Glutamatergic neuron (in vitro differentiated cells): ENCODE measurements at places on chromosomes 11 and 22. TPM values are rescaled to one million over a fixed set of nuclear protein-coding genes. Genes with fewer than 3 reads are reported as not detected.

OR5B21 gene
- not detected for total RNA-seq

OR10A2 gene
- total RNA-seq, result not detected

ASPHD2 gene
- total RNA-seq, result 19.0 TPM

OR8H2 gene
- not detected for total RNA-seq

BLID gene
- total RNA-seq, result not detected

APOA5 gene
- total RNA-seq, result not detected

ANO5 gene
- total RNA-seq, result 5.4 TPM

FJX1 gene
- total RNA-seq, result 74.3 TPM

GRCh38 chr11:118132385-118133151 is 20.1 kb downstream of the SCN4B start:
- H3K36me3 ChIP-seq, result no peaks in the 10 kb centered on the region
- peaks cover 5% of the 10 kb centered on the region for H3K4me1 ChIP-seq
- DNase-seq, result no peak
- no peaks in the 10 kb centered on the region for H3K27me3 ChIP-seq
- no peak overlapping the region for H3K27ac ChIP-seq

GRCh38 chr22:50313600-50313999 is 6.2 kb upstream of the PLXNB2 start:
- H3K27me3 ChIP-seq, result peaks cover 8% of the 10 kb centered on the region
- no peak overlapping the region for H3K4me3 ChIP-seq
- peak; percentile 19 for DNase-seq
- no peak overlapping the region for H3K27ac ChIP-seq

DNA sequence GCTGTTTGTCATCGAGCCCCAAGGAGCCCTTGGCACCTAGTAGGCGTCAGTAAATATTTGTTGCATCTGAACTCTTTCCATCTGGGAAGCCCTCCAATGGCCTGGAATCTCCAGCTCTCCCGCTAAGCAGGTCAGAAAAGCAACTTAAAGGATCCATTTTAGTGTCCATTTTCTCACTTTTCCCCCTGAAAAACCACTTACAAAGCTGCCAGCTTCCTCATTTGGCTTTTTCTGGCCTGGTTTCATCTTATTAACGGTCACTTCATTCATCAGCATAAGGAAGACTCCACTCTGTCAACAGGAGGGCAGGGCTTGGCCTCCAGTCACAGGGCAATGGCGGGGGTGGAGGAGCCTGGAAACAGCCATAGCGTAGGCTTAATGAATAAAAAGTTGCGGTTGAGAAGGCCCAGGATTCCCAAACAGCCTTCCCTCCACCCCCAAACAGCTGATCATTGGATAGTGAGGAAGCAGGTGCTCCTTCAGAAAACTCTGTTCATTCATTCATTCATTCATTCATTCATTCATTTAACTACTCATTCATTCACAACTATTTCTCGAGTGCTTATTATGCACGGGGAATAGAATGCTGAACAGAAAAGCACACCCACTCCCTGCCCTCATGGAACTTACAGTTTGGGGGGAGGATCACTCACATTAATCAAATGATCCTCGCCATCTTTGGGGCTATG is 104.5 kb upstream of the RCN1 start:
- no peak for DNase-seq
- peaks cover 9% of the 10 kb centered on the region for H3K27me3 ChIP-seq
- peak overlapping the region; percentile 82 for H3K27ac ChIP-seq
- no peak overlapping the region for H3K4me3 ChIP-seq
- H3K4me1 ChIP-seq, result peaks cover 28% of the 10 kb centered on the region
- H3K36me3 ChIP-seq, result no peaks in the 10 kb centered on the region

- no peaks in the 10 kb centered on the region for H3K27me3 ChIP-seq
- no peaks in the 10 kb centered on the region for H3K4me1 ChIP-seq
- DNase-seq, result no peak
- no peak overlapping the region for H3K27ac ChIP-seq
Observed at GRCh38 chr11:13317293-13318080, 39.9 kb downstream of the BMAL1 start.

DNA sequence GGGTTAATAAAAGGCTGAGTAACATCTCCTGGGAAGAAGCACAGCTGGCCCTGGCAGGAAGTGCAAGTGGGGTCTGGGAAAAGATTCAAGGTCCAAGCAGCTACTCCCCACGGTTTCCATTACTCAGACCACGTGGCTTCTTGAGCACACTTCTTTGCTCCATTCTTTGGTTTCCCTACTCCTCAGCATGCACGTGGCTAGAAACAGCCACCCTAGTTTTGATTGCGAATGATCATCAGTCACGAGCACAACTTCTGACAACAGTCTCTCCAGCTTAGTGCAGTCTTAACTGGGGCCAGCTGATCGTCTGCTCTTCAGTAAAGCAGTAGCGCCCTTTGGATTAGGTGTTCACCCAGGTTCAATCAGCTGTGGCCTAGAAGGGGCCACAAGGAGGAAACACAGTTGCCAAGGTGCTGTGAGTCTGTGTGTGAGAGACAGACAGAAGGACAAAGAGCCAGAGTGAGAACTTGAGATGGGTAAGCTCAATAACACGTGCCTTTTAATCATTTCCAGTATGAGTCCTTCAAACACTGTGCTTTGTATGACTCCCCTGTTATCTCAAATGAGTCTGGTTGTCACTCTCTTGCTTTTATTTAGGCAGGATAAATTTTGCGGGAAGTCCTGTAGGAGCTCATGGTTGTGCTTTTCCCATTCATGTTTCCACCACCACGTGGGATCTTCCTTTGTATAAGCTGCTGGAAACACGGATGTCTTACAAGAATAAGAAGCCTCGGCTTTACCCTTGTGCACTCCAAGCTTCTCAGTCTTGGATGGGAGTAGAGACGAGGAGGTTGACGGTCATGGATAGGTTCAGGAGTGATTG is 901 bp upstream of the PARVA start:
- H3K36me3 ChIP-seq, result no peaks in the 10 kb centered on the region
- peaks cover 14% of the 10 kb centered on the region for H3K4me1 ChIP-seq
- H3K27me3 ChIP-seq, result peaks cover 4% of the 10 kb centered on the region
- H3K27ac ChIP-seq, result no peak overlapping the region
- no peak for DNase-seq

- no peak overlapping the region for H3K27ac ChIP-seq
- no peak for DNase-seq
- no peak overlapping the region for H3K4me3 ChIP-seq
- H3K27me3 ChIP-seq, result no peaks in the 10 kb centered on the region
- H3K4me1 ChIP-seq, result no peaks in the 10 kb centered on the region
Observed at GRCh38 chr11:25615841-25616240, 716.1 kb upstream of the ANO3 start.

- H3K36me3 ChIP-seq, result no peaks in the 10 kb centered on the region
- H3K4me1 ChIP-seq, result no peaks in the 10 kb centered on the region
- peaks cover 11% of the 10 kb centered on the region for H3K27me3 ChIP-seq
Observed at GRCh38 chr11:68455485-68455884, 5.1 kb upstream of the PPP6R3 start.

DNA sequence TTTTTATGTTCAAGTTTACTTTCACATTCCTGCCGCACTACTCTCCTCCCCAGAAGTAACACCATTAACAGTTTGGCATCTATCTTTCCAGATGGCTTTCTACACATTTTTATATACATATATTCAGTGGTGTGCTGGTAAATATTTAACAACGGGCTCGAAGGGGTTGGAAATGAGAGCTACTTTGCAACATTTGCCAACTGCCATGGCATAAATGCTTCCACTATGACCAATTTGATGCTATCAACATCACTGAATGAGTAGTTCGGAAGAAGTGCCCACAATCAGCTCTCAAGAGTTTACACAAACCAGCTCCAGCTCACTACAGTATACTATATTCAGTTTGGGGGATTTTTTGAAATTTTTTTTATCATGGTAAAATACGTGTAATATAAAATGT is 55.2 kb downstream of the RELT start:
- no peaks in the 10 kb centered on the region for H3K36me3 ChIP-seq
- H3K4me3 ChIP-seq, result no peak overlapping the region
- H3K27me3 ChIP-seq, result peaks cover 6% of the 10 kb centered on the region
- DNase-seq, result no peak

GRCh38 chr11:33067294-33067693 is 27.9 kb downstream of the TCP11L1 start:
- no peaks in the 10 kb centered on the region for H3K36me3 ChIP-seq
- no peak overlapping the region for H3K4me3 ChIP-seq
- peaks cover 12% of the 10 kb centered on the region for H3K4me1 ChIP-seq
- no peak overlapping the region for H3K27ac ChIP-seq

DNA sequence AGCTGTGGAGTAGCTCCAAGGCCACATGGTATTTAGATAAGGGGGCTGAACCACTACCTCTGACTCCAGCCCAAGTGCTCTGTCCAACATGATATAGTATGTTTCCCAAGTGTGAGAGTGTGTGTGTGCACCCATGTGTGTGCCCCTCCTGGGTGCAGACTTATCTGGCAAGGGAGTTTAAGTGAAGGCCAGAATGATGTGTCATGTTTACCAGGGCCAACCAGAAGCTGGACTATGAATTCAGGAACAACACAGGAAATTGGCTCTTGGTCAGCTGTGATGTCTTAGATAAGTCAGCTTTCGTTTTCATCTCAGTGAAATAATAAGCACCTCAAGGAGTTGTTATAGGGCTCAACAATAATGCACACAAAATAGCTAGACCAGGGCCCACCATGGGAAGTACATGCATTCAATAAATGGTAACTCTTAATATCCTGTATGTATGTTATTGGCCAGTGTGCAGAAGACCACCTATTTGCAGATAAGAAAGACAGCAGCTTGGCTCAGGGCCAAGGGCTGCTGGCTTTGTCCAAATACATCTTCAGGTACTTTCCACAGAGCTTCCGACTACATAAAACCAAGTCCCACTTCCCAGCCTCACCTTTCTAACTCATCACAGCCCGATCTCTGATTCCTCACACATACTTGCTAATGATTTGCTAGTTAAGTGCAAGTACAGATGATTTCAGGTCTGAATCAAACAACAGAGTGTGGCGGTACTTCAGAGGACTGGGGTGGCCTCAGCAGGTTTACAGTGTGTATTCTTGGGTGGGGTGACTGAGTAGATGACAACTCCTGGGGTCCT is 120.9 kb downstream of the ME3 start:
- H3K27me3 ChIP-seq, result peaks cover 6% of the 10 kb centered on the region
- no peaks in the 10 kb centered on the region for H3K36me3 ChIP-seq
- DNase-seq, result no peak

- peaks cover 40% of the 10 kb centered on the region for H3K4me1 ChIP-seq
- DNase-seq, result no peak
- peaks cover 8% of the 10 kb centered on the region for H3K27me3 ChIP-seq
- H3K4me3 ChIP-seq, result no peak overlapping the region
- peaks cover 19% of the 10 kb centered on the region for H3K36me3 ChIP-seq
- H3K27ac ChIP-seq, result no peak overlapping the region
Observed at GRCh38 chr11:36053281-36053680, 109.4 kb downstream of the LDLRAD3 start.

DNA sequence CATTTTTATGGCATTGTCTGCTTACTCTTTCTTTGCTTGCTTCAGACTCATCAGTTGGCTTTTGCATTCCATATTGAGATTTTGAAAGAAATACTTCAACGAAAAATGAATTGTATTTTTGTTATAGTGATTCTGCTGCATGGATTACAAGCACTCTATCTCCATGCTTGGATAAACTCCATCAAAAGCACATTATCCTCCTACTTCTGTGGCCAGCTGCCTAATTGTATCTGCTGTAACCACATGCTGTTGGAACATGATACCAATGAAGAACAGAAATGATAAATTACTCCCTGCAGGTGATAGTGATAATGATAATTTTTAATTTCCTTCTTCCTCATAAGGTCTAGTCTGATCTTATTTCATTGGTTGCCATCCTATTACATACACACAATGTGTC is 100.8 kb downstream of the PRMT3 start:
- no peak for DNase-seq
- peaks cover 3% of the 10 kb centered on the region for H3K27me3 ChIP-seq
- peak overlapping the region; percentile 44 for H3K27ac ChIP-seq
- peaks cover 11% of the 10 kb centered on the region for H3K4me1 ChIP-seq
- H3K4me3 ChIP-seq, result peak overlapping the region; percentile 60

DNA sequence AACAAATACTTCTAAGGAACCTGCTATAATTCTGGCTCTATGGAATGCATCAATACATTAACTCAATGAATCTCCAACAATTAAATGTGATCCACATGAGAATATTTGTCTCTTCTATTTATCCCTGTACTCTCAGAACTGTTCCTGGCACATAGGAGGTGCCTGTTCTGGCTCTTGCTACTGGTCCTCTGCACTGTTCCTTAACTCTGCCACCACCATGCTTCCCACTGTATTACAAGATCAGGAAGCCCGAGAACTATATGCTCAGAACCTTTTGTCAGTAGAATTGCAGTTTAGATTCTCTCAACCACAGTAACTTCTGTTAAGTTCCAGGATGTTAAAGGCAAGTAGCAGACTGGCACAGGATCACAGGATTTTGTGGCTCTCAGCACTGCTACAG is 376.3 kb upstream of the CCDC90B start:
- DNase-seq, result no peak
- no peak overlapping the region for H3K4me3 ChIP-seq
- no peaks in the 10 kb centered on the region for H3K4me1 ChIP-seq

DNA sequence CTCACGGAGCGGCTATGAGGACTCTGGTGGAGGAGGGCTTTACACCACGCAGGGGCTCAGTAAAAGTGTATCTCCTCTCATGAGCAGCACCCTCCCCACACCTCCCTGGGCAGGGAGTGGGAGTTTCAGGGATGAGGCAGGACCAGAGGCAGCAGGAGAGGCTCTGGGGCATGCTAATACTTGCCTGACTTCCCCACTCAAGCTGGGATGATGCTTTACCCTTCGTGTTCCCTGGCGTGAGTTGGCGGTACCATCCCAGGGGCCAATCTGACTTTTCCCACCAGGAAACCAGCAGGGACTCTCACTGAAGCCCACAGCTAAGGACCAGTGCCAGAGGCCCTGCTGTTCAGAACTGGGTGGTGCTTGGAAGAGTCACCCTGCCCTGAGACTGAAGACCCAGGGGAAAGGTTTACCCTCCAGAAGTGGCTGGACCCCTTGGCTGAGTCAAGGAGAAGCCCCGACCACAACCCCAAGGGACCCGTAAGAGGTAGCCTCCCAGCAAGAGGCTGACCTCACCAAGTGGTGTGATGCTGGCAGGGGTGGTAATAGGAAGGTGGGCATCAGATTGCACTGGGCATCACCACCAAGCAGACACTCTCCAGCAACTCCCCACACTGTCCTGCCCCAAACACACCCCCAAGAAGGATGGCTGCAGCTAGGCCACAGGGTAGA is 65.6 kb downstream of the THAP12 start:
- H3K4me3 ChIP-seq, result no peak overlapping the region
- DNase-seq, result no peak
- peaks cover 4% of the 10 kb centered on the region for H3K4me1 ChIP-seq
- H3K27ac ChIP-seq, result no peak overlapping the region
